ENCODE measurements at places on chromosomes 12 and 14.

- peak; percentile 65 for DNase-seq
Measured at GRCh38 chr14:61493239-61493638, 171.9 kb downstream of the PRKCH start.

DNA sequence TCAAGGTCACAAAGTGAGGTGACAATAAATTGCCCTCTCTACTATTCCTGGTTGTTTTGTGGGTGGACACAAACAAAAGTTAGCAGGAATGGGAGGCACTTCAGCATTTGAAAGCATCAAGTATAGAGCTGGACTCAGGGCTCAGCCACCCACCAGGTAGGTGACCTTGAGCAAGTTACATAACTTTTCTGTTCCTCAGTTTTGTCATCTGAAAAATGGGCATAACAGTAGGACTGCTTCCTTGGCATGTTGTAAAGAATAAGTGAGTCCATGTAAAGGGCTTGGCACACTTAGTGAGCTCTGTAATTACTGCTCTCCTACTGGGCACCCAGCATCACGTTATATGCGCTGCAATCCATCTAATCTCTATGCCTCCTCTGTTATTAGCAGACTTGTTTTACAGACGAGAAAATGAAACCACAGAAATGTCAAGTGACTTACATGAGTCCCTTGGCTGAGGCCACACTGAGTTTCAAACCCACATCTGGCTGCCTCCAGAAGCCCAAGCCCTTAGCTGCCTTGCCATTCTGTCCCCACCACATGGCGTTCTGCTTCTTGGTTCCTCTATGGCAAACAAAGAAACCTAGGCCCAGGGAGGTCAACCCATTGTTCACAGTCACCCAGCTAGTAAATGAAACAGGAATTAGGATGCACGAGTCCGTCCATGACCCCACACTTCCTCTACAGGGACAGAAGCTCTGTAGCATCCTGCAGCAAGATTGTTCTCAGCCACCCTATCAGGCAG, 63.2 kb upstream of the SLC24A4 start:
- no peak for DNase-seq

DNA sequence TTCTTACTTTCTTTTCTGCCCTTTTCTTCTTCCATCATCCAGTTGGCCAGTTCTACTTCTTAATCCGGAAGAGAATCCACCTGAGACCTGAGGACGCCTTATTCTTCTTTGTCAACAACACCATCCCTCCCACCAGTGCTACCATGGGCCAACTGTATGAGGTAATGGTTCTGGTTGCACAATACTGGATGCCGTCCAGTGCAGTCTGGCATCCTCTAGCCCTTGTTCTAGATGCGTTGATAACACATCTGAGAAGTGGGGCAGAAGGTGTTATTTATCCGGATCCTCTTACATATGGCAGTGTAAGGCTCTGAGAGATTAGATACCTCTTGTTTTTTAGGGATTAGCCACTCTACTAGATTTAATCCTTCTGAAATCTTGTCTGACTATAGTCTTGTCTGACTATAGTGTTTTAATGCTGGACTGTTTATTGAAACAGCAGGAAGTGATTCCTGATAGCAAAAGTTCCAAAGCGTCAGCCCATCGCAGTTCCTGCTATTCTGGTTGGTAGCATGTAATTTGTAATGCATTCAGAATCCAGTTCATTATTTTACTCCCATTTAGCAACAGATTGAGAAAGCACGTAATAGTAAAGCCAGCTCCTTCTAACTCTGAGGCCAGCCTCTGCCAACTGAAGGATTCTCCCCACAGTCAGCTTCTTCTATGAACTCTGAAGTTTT, 7.9 kb downstream of the GABARAPL1 start:
- no peak for DNase-seq

DNA sequence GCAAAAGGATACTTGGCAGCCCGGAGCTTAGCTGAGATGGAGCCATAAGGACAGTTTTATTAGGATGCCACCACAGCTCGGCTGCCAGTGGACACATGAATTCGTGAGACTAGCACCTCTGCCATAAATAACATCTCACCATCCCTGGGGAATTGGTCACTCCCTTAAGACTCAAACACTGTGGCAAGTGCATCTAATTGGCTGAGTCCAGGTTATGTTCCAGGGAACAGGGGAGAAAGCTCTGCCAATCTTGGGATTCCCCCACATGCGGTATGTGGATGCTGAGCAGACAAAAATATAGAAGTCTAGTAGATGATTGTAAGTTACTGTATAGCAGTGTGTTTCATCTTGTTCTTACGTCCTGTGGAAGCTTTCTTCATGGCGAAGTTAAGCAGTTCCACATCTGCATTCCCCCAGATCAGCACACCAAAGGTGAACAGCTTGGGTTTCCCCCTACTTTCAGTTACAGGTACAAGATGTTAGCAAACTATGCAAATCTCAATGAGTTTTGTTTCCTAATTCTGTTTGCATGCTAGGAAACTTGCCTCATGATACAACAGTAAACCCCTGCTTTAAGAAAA, 131.1 kb downstream of the ETV6 start:
- no peak for DNase-seq
